ENCODE measurements at places on chromosomes 1 and 21. TPM values are rescaled to one million over a fixed set of nuclear protein-coding genes. Genes with fewer than 3 reads are reported as not detected.

Gene OTUD7B
- 16.9 TPM for total RNA-seq

Gene CNN3
- total RNA-seq, result 506 TPM

Gene CACNA1S
- not detected for total RNA-seq

Gene TMEM201
- 2.8 TPM for total RNA-seq

Gene CELA3A
- total RNA-seq, result not detected

Gene KRTAP13-1
- total RNA-seq, result not detected

Gene EDN2
- total RNA-seq, result not detected

Gene RGS1
- total RNA-seq, result not detected

Gene OR6N1
- not detected for total RNA-seq

Gene NFASC
- 0.06 TPM for total RNA-seq

Gene NKAIN1
- 0.06 TPM for total RNA-seq

Gene ETV3L
- not detected for total RNA-seq

Gene VASH2
- not detected for total RNA-seq

Gene S100A16
- 326 TPM for total RNA-seq

Gene BPNT1
- 18.1 TPM for total RNA-seq

Gene HSD3B2
- not detected for total RNA-seq

Gene GPR61
- under 0.01 TPM for total RNA-seq

Gene KRTAP12-2
- total RNA-seq, result not detected

Gene DUSP23
- total RNA-seq, result 18.2 TPM

Gene SCAMP3
- 45.4 TPM for total RNA-seq

Gene IGSF9
- not detected for total RNA-seq

Gene SYT14
- total RNA-seq, result 0.32 TPM

Gene CFHR1
- not detected for total RNA-seq

Gene OLFML2B
- total RNA-seq, result 0.13 TPM

Gene ATAD3C
- total RNA-seq, result not detected

Gene NTMT2
- total RNA-seq, result not detected

Gene SIM2
- not detected for total RNA-seq

Gene PLPPR5
- not detected for total RNA-seq

Gene CACNA1E
- total RNA-seq, result not detected

Gene C1orf94
- total RNA-seq, result not detected

Gene PGLYRP3
- 0.16 TPM for total RNA-seq

Gene ELAVL4
- total RNA-seq, result not detected

Gene SLC2A5
- not detected for total RNA-seq

Gene SAMD13
- total RNA-seq, result 1.3 TPM

Gene TTC39A
- total RNA-seq, result 0.97 TPM

Gene LRRC3
- total RNA-seq, result 0.97 TPM

Gene PRKAA2
- total RNA-seq, result 2.5 TPM

Gene EPHA10
- total RNA-seq, result under 0.01 TPM

Gene LRRC7
- total RNA-seq, result 0.19 TPM

Gene SMYD2
- 26.2 TPM for total RNA-seq

Gene FAM72B
- total RNA-seq, result 2.3 TPM

Gene OR2L13
- not detected for total RNA-seq

Gene IRF6
- total RNA-seq, result 1.5 TPM

Gene MNDA
- total RNA-seq, result not detected

Gene OR10J1
- not detected for total RNA-seq

Gene PEX14
- total RNA-seq, result 9.7 TPM

Gene HIVEP3
- 2.1 TPM for total RNA-seq
